ENCODE measurements at places on chromosomes 2 and 18. TPM values are rescaled to one million over a fixed set of nuclear protein-coding genes. Genes with fewer than 3 reads are reported as not detected.

Gene EFHD1
- total RNA-seq, result 0.45 TPM

Gene UPP2
- not detected for total RNA-seq

Gene MC2R
- not detected for total RNA-seq

Gene GPR75
- 2.4 TPM for total RNA-seq

Gene LTBP1
- 947 TPM for total RNA-seq

Gene POTEI
- total RNA-seq, result not detected

Gene C2orf66
- not detected for total RNA-seq

Gene TFCP2L1
- total RNA-seq, result under 0.01 TPM

Gene WDPCP
- total RNA-seq, result 34.2 TPM

Gene IL37
- not detected for total RNA-seq

Gene PIK3C3
- total RNA-seq, result 157 TPM

Gene TMEM247
- not detected for total RNA-seq

Gene CD8B2
- total RNA-seq, result not detected

Gene MBP
- 54.1 TPM for total RNA-seq

Gene GPR35
- total RNA-seq, result 0.09 TPM

Gene ACKR3
- total RNA-seq, result 2.0 TPM
